ENCODE measurements at places on chromosomes 1 and 21.
A peak's percentile ranks its signal among the peaks of the same experiment; 100 is the strongest.

DNA sequence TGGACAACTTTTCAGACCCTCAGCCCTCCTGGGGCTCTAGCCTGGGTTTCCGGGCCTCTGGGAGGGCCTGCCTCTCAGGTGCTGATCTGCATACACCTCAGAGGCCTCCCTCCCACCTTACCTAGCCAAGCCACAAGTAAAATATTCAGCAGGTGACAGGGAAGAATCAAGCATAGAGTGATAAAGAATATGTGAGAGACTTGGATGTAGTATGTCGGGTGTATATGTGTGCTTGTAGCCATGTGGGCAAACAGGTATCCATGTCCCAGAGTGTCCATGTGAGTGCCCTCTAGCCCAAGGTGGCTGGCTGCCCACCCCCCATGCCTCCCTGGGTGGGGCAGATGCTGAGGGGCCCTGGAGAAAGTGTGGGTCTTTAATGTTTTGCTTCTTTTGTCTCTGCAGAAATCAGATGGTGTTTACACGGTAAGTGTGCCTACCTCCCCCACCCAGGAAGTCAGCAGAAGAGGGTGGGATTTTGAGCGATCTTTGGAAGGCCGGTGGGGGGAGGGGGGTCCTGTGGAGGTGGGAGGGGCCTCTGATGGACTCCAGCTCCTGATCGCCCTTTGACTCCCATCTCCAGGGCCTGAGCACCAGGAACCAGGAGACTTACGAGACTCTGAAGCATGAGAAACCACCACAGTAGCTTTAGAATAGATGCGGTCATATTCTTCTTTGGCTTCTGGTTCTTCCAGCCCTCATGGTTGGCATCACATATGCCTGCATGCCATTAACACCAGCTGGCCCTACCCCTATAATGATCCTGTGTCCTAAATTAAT, 3.4 kb downstream of the FCER1G start:
- no peak for DNase-seq

- no peak for DNase-seq
Measured at GRCh38 chr1:239854922-239855321, 236.8 kb upstream of the FMN2 start.

- DNase-seq = no peak
Measured at GRCh38 chr1:195458365-195458764, 1149.9 kb downstream of the KCNT2 start.

DNA sequence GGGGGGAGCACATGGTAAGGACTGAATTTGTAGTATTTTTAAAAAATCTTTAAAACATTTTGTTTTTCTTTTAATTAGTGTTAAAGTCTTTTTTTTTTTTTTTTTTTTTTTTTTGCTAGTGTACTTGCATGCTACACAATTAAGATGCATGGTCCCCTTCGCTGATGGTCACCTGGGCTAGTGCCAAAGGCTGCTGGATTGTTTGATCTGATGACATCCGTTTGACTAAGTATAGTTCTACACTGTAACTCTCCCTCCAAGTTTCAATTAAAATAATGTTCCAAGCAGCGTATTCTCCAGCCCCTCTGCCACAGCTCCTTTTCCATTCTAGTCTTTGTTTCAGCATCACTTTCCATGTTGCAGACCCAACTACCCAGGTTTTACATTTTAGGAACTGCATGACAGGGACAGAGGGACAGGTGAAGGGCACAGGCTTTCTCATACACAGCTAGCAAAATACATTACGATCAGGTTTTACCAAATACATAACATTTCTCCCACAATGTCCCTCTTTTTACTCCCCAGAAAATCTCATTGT, 852 bp upstream of the RAVER2 start:
- no peak for DNase-seq

DNA sequence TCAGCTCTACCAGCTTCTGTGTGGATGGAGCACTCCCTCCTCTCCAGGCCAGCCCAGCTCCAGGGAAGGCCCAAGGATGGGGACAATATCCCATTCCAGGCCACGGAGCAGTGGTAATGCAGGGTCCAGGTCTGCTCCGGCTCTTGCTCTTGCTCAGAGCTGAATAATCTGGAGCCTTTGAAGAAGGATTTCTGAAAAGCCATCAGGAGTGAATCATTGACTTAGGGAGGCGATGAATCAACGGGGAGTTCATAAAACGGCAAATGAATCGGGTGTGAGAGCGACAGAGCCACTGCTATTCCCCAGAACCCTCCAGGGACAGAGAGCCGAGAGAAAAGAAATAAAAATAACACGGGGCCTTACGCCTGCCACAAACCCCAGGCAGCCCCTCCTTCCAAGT, 7.7 kb downstream of the POU3F1 start:
- DNase-seq = no peak

DNA sequence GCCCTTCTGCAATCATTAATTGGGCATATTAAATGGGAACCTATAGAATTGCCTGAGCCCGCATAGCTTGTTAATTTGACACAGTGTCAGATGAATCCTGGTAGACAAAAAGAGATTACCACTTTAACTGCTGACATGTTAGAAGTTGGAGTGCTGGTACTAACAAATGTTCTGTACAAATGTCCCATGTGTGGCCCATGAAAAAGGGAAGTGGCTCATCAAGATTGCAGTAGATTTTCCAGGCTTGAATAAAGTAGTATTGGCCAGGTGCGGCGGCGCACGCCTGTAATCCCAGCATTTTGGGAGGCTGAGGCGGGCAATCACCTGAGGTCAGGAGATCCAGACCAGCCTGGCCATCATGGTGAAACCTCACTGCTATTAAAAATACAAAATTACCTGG, 45.6 kb downstream of the GNPAT start:
- DNase-seq = no peak

- DNase-seq = no peak
Measured at GRCh38 chr1:209537336-209538114, 46.0 kb upstream of the CAMK1G start.

GRCh38 chr21:42455196-42455595, 40.8 kb downstream of the RSPH1 start:
- no peak for DNase-seq

DNA sequence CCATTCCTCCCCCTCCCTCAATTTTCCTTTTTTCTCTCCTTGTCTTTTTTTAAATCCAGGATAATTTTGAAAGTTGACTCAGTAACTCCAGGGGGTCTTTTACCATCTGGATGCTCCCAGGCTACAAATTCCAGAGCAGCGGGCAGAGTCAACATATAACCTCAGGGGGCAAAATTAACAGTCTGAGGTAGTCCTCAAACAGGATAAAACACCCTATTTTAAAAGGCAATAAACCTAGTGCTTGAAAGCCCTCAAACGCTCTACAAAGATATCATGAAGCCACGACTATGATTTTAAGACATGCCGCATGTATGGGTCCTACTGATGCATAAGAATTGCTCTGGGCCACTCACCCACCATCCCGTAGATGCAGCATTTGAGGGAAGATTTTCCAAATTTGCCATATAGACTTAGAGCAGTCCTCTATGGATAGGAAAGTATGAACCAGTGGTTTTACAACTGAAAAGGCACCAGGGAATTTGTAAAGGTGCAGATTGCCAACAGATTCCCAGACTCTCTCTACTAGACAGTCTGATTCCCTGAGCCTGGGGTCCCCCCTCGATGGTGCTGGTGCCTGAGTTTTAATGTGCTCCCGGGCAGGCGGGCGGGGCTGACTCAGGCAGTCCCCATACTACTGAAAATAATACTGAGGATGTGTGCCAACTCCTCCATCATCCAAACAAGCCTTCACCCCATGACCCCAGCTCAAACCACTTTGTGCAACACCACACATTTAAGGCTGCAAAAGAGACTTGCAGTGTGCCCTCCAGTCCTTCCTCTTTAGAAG, 37.2 kb downstream of the PTPN14 start:
- peak; percentile 55 for DNase-seq

- peak; percentile 37 for DNase-seq
Measured at GRCh38 chr1:52552236-52552504, 722 bp downstream of the TUT4 start.

DNA sequence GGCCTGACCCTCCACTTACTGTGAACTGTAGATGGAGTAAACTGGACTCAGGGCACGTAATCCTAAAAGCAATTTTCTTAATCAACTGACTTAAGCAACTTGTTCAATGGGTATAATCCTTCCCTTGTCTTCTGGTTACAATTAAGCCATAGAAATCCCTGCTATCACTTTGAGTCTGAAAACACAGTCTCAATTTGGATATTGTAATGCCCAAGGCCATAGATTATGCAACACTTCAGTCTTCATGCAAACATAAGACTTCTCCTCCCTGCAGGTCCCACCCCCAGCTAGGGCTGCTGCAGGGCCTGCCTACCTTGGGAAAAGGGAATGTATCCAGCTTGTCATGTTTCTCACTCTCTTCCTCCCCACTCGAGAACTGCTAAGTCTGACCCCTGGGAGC, 6.2 kb upstream of the SLC5A9 start:
- no peak for DNase-seq

GRCh38 chr1:47003896-47004403, 19.5 kb upstream of the CYP4X1 start:
- DNase-seq = no peak

GRCh38 chr1:64963466-64963865, 2.9 kb downstream of the JAK1 start:
- no peak for DNase-seq

DNA sequence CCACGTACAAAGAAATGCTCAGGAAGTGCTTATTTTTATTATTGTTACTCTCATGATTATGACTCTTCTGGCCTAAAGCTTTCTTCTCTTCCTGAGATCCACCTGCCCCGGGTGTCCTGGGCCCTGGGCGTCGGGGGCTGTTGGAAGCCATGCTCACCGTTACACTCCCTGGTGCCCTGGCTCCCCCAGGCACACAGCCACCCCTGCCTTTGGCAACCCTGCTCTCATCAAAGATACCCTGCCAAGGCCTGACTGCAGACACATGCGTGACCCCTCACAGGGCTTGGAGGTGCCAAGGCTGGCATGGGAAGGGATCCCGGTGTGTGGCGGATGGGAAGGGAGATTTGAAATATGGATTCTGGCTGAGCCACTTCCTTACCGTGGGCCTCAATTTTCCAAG, 3.3 kb upstream of the KISS1 start:
- DNase-seq = no peak

- DNase-seq = no peak
Measured at GRCh38 chr1:30200161-30200560, 523.2 kb downstream of the MATN1 start.

DNA sequence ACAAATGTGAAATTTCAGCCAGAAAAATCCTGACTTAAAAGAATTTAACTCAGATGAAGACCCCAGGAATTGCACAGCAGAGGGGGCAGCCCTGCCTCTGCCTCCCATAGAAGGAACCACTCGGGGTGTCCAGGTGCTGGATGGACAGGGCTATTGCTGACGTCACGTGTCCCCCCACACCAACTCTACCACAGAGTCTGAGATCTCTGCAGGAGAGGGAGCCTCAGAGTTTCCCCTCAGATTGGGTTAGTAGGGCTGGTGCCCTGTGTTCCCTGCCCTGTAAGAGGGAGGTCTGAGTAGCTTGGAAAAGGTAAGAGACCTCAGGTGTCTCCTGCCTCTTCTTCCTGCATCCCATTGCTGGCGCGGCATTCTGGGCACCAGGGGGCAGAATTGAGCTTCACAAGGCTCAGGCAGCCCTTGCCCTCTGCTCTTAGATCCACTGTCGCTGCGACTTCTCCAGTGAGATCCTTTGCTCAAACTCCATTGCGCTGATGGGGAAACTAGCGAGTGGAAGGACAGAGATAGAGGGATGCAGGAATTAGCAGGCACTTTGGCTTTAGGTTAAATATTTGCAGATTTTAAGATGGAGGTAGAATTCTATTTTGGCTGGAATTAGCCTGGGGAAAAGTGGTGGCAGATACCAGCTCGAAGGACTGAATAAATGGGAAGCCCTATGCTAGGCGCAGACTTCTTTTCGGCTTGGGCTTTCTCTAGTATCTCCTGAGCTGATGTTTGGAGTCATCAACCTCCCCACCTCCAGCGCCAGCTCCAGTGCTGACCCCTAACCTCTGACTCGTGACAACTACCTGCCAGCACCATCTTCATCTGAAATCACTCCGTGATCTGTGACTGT, 42.8 kb upstream of the DMBX1 start:
- DNase-seq = peak; percentile 35

DNA sequence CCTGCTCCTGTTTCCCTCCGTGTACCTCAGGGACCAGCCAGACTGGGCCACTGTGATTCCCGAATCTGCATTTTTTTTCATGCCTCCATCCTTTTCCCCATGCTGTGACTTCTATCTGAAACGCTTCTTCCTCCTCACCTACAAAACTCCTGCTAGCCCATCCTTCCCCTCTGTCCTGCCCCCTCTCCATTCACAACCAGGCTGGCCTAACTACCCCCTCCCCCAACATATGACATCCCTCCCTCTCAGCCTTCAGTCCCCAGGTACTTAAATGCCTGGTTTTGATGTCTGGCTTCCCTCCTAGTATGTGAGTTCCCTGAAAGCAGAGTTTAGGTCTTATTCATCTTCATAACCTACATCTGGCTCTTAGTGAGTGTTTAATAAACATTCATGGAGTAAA, 82.7 kb downstream of the TAS1R2 start:
- DNase-seq = no peak

GRCh38 chr1:3500265-3500835, 45.9 kb downstream of the ARHGEF16 start:
- DNase-seq = no peak

DNA sequence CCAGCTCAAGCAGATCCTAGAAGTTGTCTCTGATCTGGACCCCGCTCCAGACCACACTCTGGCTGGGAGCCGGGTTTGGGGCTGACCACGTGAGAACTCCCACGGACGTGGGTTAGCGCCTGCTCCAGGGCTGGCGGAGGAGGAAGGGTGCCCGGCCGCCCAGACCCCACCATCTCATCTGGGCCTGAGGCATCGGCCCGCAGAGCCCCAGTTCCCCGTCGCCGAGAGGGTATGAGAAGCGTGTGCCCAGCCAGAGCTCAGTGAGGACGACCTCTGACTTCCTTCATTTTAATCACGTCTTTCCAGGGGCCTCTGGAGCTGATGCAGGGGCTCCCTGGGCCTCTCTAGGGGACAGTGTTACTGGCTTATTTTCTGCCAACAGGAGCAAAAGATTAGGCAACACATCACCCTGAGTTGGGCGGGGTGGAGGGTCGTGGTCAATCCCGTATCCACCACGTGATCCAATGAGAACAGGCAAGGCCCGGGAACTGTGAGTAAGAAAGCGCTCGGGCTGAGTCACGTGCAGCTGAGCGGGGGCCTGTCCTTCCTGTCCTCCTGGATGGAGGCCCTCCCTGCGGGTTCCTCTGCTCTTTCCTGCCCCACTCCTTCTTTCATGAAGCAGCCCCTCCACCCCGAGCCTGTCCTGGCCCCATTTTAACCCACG, 81.1 kb downstream of the SIK1 start:
- peak; percentile 36 for DNase-seq

- no peak for DNase-seq
Measured at GRCh38 chr1:101479945-101480344, 243.1 kb downstream of the S1PR1 start.

- no peak for DNase-seq
Measured at GRCh38 chr1:1236945-1237873, 5.2 kb downstream of the B3GALT6 start.

Data from fibroblast of the conjunctiva (primary cell).